ENCODE measurements at places on chromosomes 16 and 17.

DNA sequence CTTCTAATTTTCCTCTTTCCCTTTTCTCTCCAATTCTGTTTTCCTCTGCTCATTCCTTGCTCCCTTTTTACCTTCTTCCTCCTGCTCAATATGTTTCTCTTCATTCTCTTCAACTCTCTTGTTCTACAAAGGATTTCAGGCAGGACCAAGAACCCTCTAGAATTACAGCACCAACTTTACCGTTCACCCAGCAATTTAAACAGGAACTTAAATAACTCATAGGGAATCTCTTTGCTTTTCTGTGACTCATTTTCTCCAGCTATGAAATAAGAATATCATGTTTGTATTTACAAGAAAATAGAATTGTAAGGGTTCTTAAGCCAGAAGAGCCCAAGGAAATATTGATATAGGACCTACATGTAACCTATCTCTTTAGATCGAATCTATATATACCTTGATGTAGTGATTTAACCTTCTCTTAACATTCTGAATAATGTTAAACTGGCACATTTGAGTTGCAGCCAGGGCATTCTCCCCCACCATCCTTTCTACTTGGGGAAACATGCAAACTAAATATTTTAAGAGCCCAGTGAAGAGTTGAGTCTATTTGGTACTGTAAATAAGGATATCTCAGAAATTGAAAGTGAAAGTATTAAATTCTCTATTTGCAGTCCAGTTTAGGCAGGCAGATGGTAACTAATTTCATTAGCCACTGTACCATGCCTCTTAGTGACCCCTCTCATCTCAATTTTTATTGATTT lies 137.0 kb downstream of the ANKFN1 start:
- H3K4me3 ChIP-seq = peak overlapping the region; percentile 39
- H3K4me1 ChIP-seq = no peaks in the 10 kb centered on the region
- H3K27ac ChIP-seq = no peak overlapping the region
- DNase-seq = no peak
- no peaks in the 10 kb centered on the region for H3K36me3 ChIP-seq

DNA sequence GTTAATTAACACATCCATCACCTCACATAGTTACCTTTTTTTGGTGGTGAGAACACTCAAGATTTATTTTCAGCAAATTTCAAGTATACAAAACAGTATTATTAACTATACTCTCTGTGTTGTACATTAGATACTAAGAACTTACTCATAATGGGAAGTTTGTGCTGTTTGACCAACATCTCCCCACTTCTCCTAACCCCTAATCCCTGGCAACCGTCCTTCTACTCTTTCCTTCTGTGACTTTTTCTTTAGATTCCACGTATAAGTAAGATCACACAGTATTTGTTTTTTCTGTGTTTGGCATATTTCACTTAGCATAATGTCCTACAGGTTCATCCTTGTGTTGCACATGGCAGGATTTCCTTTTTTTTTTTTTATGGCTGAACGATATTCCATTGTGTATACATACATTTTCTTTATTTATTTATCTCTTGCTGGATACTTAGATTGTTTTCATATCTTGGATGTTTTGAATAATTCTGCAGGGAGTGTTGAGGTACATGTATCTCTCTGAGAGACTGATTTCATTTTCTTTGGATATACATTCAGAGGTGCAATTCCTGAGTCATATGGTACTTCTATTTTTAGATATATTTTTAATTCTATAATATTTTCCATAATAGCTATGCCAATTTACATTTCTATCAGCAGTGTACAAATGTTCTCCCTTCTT lies 19.0 kb downstream of the PPM1D start:
- no peak for DNase-seq
- no peak overlapping the region for H3K4me3 ChIP-seq

DNA sequence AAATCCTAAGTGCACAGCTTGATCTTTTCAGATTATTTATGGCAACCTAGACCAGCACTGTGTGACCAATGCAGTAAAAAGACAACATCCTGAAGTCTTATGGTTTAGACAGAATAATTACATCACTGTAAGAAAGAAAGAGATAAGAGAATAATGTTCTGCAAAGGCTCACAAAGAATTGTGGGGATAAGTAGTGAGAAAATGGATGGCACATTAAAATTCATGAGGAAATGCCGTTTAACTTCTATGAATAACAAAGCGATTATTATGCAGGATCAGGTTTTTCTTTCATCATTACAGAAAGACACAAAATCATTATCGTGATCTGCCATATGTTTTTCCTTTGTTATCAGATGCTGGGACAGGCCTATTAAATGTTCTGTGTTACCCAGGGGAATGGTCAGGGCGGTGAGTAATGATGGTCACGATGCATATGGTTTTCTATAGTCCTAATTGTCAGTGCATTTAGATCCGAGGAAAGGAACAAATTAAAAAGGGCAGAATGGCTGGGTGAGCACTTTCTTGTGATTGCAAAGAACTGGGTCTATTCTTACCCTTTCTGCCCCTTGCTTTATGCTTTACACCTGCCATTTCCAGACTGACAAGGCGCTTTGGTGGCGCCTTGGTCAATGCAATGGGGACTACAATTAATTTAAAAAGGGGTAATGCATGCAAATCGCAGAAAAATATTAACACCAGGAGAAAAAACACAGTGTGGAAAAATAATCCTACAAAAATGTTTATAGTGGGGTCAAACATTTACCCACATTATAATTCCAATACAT lies 18.1 kb upstream of the DHX40 start:
- H3K27ac ChIP-seq = no peak overlapping the region
- no peaks in the 10 kb centered on the region for H3K27me3 ChIP-seq
- DNase-seq = no peak
- no peaks in the 10 kb centered on the region for H3K4me1 ChIP-seq
- no peaks in the 10 kb centered on the region for H3K36me3 ChIP-seq

GRCh38 chr17:945672-946071 lies 33.9 kb downstream of the NXN start:
- no peaks in the 10 kb centered on the region for H3K4me1 ChIP-seq
- H3K27ac ChIP-seq = no peak overlapping the region
- no peak overlapping the region for H3K4me3 ChIP-seq
- no peaks in the 10 kb centered on the region for H3K36me3 ChIP-seq
- no peak for DNase-seq

- no peak overlapping the region for H3K27ac ChIP-seq
- H3K4me3 ChIP-seq = no peak overlapping the region
- H3K27me3 ChIP-seq = no peaks in the 10 kb centered on the region
These were observed 76.0 kb downstream of the METRNL start for GRCh38 chr17:83155128-83156121.

DNA sequence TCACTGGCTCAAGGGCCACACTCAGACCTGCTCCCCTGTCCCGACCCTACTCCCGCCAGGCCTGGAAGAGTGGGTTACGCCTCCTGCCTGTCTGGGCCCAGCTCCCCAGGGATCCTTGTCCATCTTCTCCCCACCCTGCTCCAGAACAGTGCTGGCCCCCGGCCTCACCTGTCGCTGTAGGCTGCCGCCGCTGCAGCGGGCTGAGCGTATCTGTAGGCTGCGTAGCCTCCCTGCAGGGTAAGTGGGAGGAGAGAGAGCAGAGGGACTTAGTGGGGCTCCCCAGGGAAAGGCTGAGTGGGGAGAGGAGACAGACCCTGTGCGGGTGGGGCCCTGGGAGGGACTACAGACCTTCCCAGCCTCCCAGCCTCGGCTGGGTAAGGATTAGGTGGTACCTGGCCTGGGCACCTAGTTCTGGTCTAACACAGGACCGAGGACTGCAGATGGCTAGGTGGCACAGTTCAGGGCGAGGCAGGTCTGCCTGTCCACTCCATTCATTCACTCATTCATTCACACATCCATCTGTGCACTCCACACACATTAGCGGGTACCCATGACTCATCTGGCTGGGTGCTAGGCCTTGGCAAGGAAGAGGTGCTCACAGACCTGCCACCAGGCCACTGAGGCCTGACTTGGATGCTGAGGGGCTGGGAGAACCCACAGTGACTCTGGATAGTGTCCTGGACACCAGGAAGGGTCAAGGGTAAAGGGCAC lies 20.9 kb downstream of the ENGASE start:
- H3K27ac ChIP-seq = no peak overlapping the region
- no peak overlapping the region for H3K4me3 ChIP-seq
- no peak for DNase-seq
- H3K36me3 ChIP-seq = no peaks in the 10 kb centered on the region

GRCh38 chr16:63982110-63982509 lies 1139.8 kb downstream of the CDH11 start:
- H3K36me3 ChIP-seq = no peaks in the 10 kb centered on the region
- no peak for DNase-seq
- H3K4me1 ChIP-seq = no peaks in the 10 kb centered on the region
- no peaks in the 10 kb centered on the region for H3K27me3 ChIP-seq
- no peak overlapping the region for H3K27ac ChIP-seq

DNA sequence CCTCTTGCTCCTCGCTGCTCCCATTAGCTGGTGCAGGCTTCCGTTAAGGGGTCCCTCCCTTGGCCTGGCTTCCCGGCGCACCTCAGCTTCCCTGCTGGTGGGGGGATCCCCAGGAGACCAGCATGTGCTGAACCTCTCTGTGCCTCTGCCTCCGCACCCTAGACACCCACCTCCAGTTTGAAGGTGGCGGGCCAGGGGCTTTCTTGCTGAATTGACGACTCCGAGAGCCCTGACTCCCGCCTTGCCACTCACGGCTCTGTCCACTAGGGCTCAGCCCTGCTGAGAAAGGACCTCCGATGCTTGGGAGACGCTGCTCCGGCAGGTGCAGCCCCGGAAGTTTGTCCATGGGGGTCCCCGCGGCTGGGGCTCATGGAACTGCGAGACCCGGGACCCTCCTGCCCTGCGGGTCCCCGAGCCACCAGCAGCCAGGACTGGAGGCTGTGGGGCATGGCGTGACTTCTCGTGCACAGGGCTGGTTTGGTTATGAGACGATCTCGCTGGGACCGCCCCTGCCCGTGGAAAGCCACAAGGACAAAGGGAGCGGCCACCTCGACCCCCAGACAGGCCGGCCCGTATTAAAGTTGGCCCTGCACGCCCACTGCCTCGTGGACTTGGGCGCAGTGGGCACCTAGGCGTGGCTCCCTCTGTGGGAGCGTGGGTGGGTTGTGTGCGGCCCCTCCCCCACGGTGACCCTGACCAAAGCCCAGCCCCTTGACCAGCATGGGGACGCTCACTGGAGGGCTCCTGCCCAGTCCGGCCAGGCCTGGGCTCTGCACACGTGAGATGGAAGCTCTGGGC lies 8.1 kb downstream of the CHMP6 start:
- H3K4me1 ChIP-seq = peaks cover 13% of the 10 kb centered on the region
- H3K27ac ChIP-seq = no peak overlapping the region
- H3K27me3 ChIP-seq = peaks cover 11% of the 10 kb centered on the region
- H3K4me3 ChIP-seq = no peak overlapping the region

- peaks cover 5% of the 10 kb centered on the region for H3K4me1 ChIP-seq
- H3K27me3 ChIP-seq = no peaks in the 10 kb centered on the region
- no peaks in the 10 kb centered on the region for H3K36me3 ChIP-seq
- no peak overlapping the region for H3K27ac ChIP-seq
These were observed 28.1 kb upstream of the PECAM1 start for GRCh38 chr17:64418506-64419339.
